ENCODE measurements at places on chromosomes 5 and 9.
A peak's percentile ranks its signal among the peaks of the same experiment; 100 is the strongest.

GRCh38 chr9:135328485-135329417, 150.8 kb upstream of the PPP1R26 start:
- no peak for DNase-seq

GRCh38 chr5:26625099-26625498, 413.3 kb downstream of the CDH9 start:
- DNase-seq, result no peak

DNA sequence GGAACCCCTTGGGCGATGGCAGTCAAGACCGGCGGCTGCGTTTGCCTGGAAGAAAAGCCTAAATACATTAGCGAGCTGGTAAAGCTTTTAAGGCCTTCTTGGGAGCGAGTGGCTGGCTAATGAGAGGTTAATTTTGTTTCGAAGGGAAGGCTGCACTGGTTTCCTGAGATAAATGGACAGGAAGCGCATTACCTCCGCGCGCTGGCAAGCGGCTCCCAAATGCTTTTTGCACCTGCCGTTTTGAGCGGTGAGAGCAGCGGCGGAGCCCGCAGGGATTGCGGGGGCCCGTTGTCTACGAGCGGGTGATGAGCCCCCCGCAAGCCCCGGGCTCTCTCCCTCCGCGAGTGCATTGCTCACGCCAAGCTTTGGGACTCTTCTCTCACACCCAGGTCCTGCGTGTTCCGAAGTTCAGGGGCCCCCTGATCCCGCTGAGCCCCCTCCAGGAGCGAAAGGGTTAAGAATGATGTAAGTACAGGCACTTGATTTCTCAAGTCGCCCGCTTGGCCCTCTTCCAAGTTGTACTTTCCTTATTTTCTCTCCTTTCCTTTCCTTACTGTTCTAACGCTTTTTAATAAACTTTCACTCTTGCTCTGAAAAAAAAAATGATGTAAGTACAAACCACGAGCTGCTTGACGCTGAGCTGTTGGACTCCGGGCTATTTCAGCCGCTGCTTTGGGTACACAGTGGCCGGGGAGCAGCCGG, 3.1 kb upstream of the RGMB start:
- peak; percentile 75 for DNase-seq

DNA sequence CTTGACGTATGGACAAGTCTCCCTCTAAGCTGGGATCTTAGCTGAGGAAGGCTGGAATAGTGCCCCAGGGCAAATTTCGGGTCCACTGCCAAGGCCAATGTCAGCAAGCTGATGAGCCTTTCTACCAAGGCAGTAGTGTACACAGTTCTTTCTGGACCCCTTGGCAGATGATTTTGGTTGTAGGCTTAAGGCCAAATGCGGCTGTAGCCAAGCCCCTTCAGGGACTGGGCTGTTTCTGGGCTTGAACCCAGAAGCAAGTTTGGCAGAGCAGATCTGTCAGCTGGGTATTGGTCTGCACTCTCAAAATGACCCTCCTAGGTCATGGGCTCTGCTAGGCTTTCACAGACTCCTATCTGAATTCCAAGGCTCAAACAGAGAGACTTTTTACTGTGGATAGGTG, 121.6 kb downstream of the ADAMTSL1 start:
- DNase-seq, result peak; percentile 60

- peak; percentile 62 for DNase-seq
Measured at GRCh38 chr5:154058055-154059038, 19.6 kb downstream of the MFAP3 start.

DNA sequence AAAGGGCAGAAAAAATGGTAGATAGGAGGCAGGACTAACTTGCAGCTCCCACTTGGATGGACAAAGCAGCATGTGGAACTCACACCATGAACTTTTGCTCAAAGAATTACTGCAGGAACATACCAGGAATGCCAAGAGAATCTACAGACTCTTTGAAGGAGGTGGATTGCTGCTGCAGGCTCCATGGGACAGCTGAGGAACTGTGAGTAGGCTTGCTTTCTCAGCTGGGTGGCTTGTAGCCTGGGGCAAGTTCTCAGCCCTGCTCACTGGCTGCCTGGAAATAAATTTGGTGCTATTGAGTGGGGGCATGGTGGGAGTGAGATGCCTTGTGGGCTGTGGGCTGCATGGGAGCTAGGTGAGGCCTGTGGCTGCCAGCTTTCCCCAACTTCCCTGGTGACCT, 574.5 kb downstream of the PRELID2 start:
- no peak for DNase-seq

DNA sequence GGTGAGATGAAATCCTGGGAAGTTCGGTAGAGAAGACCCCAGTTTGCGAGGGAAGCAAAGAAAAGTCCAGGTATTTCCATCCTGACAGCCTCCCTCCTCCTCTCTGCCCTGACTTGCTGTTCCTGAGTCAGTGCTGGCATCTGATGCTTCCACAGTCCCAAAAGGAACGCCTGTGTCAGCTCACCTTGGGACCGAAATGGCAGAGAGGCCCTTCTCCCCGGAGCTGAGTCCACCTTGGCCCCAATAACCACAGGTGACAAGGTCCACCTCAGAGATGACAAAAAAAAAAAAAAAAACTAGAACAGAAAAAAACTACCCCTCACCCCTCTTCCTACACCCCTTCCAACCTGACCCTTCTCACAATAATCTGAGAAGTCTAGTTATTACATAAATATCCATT, 31.6 kb downstream of the SLC6A7 start:
- DNase-seq, result no peak

GRCh38 chr9:127450243-127450760, 904 bp downstream of the RPL12 start:
- peak; percentile 55 for DNase-seq

- no peak for DNase-seq
Measured at GRCh38 chr9:35687972-35688557, 1.7 kb downstream of the TPM2 start.

DNA sequence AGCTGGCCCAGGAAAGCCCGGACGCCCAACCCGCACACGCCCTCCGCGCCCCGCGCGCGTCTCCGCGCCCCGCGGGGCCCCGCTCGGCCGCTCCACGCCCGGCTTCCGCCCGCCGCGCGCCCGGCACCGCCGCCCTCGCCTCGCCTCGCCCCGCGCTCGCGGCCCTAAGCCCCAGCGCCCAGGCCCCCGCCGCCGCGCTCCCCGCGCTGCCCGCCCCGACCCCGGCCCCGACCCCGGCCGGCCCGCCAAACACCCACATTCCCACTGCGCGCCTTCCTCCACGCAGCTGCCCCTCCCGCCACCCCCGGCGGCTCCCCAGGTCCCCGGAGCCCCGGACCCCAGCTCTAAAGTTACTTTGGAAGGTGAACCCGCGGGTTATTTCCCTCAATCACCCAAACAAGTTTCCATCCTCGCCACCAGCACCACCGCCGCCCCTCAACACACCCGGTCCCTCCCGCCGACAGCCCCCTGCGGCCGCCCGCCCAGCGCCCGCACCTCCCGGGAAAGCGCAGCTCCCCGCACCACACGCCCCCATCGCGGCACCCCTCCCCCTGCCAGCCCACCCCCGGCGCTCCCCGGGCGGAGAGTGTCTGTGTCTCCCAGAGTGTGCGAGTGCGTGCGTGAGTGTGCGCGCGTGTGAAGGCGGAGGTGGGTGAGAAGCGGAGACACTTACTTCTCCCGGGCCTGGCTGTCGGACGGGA, 439 bp downstream of the SSBP2 start:
- DNase-seq, result no peak

DNA sequence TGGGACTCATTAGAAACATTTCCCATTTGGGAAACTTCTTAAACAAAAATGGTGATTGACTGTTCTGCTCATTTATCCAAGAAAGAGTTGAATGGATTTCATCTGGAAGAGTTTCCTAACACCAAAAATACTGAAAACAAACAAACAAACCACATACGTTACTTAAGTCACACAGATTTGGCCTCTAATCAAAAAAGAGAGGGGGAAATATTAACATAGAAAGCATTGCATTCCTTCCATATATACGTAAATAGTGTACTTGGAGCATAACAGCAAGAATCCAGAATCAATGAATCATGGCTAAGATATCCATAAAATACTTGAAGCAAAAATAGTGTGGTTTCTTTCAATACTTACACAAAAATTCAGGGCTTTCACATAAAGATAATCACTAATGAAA, 189.8 kb upstream of the MAP3K1 start:
- peak; percentile 77 for DNase-seq

GRCh38 chr5:15555176-15555575, 55.2 kb downstream of the FBXL7 start:
- DNase-seq, result no peak

DNA sequence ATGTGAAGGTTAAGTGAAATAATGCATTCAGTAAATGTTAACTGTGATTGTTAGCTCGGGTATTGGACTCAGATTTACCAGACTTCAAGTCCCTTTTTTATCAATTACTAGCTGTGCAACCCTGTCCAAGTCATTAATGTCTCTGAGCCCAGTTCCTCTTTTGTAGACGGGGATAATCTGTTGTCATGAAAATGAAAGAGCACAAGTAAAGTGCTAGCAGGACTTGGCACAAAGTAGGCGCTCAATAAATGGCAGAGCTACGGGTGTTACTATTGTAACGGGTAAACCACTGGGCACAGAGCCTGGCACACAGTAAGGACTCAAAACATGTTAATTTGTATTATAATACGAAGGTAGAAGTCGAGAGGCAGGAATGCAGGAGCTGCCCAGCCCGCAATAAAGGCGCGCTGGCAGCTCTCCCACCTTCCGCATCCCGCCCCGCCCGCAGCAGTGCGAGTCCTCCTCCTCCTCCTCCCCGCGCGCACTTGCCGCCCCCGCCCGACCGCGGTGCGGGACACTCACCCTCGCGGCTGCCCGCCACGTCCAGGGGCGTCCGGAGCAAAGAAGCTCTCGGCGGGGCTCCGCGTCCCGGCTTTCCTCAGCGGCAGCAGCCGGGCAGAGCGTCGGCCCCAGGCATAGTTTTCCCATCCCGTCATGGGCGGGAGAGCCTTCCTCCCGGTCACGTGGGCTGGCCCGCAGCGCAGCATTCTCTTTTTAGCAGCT, at the start of gene C1QTNF2:
TSS of gene C1QTNF2 (minus strand) at position 637 of the 723 bp plus-strand sequence. CDS start 15,615 bp downstream, outside the sequence.
- peak; percentile 72 for DNase-seq

GRCh38 chr5:158522776-158523175, 576.9 kb downstream of the EBF1 start:
- DNase-seq, result peak; percentile 73

- DNase-seq, result peak; percentile 92
Measured at GRCh38 chr9:107784235-107784958, 294.8 kb upstream of the KLF4 start.

- DNase-seq, result no peak
Measured at GRCh38 chr9:137388589-137389427, 34.2 kb downstream of the EXD3 start.

DNA sequence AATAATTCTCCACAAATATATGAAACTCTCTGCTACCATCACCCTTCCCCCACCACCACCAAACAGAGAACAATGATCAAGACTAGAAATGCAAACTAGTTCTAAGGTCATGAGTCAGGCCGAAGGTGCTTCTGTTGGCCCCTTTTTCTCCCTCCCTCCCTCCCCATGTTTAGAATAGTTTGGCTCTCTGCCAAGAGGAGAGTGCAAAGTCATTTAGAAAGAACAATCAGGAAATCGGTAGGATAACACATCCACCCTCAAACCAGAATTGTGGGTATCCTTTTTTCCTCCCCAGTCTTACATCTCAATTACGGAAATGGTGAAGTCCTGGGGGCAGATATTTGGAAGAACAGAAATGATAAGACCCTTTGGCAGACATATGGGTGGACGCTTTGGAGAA, 170.1 kb downstream of the SLF1 start:
- no peak for DNase-seq

DNA sequence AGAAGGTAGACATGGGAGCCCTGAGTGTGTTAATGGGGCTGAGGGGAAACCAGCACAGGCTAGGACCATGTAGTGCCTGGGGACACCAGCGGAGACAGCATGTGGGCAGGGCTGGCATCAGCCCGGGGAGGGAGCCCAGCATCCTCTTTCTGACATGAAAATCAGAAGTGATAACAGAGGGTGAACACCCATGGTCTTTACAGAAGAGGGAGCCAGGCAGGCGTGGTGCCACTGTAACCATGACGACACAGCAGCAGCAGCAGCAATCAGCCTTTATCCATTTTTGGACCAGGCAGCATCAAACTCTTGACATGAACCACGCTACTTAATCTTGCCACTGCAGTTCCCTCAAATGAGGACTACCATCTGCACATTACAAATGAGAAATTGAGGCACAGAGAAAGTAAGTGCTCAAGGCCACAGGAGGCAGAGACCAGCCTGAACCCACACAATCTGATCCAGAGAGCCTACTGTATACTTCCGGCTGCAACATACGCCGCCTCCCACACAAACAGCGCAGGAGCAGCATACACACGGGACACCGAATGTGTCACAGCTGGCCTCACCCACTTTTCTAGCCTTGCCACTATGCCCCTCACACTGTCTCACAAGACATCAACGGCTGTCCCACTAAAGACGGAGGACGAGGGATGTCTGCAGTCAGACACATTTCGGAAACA, 23.8 kb downstream of the CAMSAP1 start:
- DNase-seq, result no peak

GRCh38 chr9:77486968-77487367, 161.2 kb downstream of the GNA14 start:
- DNase-seq, result no peak

DNA sequence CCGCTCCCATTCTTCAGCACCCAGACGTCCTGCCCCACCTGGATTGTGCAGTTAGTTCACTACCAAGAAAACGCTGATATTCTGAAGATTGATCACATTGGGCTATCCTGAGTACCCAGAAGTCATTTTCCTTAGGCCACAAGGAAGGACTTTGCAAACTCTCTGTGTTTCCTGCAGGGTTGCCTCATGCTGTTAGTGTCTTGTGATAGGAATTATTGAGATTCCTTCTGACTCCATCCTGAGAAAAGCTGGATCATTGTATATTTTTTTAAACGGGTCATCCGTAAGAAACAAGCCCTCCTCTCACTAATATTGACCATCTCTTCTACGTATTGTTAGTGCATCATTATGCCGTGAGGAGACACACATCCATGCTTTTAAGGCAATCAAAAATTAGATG, 96.0 kb upstream of the DAPK1 start:
- no peak for DNase-seq

Data from fibroblast of the aortic adventitia (primary cell).